Tibial artery (tissue), 4 donors: ENCODE measurements at places on chromosomes 7 and 10.

DNA sequence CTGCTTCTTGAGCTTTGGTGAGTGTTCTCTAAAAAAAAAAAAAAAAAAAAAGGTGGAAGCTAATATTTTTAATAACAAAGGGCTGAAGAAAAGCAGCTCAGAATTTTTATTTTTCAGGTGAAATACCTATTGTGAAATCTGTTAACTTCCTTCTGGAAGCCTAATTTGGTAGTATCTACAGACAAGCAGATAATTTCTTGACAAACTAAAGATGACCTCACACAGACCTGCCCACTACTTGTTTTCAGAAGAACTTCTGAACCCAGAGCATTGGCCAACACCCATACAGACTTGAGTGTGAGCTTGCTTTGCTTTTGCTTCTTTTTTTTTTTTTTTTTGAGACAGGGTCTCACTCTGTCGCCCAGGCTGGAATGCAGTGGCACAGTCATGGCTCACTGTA is 31.2 kb downstream of the LRRC4 start:
- no peak for DNase-seq

- no peak for DNase-seq
These were observed 85.8 kb upstream of the WDR11 start for GRCh38 chr10:120765226-120765803.

DNA sequence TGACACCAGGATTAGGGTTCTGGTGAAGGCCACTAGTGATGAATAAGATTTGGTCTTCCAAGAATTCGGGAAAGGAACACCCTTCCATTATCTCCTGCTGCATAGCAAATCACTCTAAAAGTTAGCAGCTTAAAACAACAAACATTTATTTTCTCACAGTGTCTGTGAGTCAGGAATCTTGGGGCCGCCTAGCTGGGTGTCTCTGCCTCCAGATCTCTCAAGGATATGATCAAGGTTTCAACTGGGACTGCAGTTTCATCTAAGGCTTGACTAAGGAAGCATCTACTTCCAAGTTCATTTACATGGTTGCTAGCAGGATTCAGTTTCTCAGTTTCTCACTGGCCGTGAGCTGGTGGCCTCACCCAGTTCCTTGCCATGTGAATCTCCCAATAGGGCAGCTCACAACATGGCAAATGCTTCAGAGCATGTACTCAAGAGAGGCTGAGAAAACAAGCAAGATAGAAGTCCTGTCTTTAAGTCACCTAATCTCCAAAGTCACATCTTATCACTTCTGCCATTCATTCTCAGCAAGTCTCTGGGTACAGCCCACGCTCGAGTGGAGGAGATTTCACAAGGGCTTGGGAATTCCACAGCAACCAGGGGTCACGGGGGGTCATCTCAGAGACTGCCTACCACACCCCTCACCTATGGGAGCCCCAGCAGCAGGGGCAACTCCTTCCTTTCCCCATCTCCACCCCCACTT is 26.8 kb downstream of the TLX1 start:
- no peak for DNase-seq

GRCh38 chr7:129804890-129805719 is 147.7 kb downstream of the UBE2H start:
- no peak for DNase-seq

- DNase-seq = no peak
These were observed 18.8 kb upstream of the TBC1D12 start for GRCh38 chr10:94383530-94383929.

DNA sequence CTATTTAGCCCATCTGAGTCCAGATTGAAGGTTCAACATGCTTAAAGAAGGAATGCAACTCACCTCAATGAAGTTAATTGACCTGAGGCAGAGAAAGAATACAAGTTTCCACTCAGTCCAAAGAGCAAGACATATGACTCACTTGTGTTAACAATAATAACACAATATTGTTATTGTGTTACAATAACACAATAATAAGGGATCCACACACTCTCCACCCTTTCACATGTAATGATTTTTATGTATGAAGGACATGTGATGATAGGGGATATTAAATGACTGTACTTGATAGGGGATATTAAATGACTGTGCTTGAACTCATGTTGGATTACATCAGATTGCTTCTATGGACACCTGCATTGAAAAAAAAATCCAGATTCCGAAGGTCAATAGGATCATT is 3.6 kb upstream of the ABCB1 start:
- DNase-seq = no peak

GRCh38 chr10:48247680-48248079 is 26.8 kb downstream of the FRMPD2 start:
- DNase-seq = no peak

DNA sequence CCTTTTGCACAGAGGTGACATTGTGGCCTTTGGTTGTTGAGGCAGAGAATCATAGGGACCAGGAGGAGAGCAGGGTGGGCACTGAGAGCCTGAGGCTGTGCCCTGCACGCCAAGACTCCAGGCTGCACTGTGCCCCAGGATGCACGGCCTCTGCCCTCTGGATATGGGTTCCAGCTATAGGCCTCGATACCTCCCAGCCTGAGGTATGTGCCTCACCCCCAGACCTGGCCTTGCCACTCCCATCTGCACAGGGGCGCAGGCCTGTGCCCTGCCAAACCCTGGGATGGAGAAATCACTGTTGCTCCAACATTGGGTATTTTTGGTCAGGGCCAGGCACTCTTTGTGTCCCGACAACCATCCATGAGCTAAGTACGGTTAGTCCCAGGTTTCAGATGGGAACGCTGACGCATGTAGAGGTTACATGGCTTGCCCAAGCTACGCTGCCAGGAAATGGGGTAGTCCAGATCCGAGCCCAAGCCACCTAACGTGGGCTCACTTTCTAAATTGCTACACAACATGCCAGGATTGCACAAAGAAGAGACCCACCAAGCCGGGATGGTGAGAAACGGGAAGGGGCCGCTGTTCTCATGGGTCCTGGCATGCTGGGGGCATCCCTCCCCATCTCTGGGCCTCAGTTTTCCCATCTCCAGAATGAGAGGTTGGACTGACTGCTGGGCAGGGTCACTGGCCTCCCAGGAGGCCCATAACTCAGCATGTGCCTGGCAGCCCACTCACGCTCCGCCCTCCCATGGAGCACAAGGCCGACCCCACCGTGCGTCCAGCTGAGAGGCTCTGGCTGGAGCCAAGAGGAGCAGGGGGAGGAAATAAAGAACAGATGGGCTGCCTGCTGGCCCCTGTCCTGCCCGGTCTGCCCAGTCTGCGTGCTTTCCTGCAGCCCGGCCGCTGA is 44.2 kb downstream of the ZCCHC24 start:
- peak; percentile 79 for DNase-seq

- DNase-seq = no peak
These were observed 125.6 kb downstream of the SEMA3A start for GRCh38 chr7:84069033-84069432.

GRCh38 chr10:49569031-49569631 is 30.2 kb upstream of the ERCC6 start:
- no peak for DNase-seq

DNA sequence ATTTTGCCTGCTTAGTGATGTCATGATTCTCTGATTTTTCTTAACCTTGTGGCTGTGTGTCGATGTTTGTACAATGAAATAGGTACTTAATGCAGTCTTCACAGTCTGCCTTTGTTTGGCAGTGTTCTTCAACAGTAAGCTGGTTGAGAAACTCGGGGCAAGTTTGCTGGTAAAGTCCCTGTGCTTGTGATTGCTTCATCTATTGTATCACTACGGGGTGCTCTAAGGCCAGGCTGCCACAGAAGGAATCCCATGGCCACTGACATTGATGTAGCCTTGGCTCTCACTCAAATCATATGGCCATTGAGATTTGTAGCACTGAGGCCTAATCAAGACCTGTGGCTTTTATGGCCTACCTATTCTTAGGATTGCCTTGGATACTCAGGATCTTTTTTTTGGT is 33.5 kb upstream of the PRSS37 start:
- no peak for DNase-seq

DNA sequence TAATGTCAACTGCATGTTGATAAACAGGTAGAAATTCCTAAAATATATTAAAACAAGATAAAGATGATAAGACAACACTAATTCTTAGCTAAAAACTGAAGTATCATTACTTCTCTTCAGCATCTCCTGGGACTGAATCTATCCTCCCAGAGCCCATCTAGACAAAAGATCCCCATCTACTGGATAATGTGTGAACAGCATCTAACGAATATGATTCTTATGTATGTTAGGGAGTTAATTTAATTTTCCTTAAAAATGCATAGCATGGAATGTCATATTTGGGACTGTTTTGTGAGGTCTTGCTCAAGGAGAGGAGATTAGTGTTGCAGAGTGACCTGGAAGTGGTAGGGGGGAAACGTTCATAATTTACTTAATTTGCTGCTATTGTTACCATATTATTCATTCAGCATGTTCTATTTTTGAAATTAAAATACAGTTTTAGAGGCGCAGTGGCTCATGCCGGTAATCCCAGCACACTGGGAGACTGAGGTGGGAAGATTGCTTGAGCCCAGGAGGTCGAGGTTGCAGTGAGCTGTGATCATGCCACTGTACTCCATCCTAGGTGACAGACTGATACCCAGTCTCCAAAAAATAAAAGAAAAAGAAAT is 305.1 kb upstream of the CSTF2T start:
- DNase-seq = no peak

DNA sequence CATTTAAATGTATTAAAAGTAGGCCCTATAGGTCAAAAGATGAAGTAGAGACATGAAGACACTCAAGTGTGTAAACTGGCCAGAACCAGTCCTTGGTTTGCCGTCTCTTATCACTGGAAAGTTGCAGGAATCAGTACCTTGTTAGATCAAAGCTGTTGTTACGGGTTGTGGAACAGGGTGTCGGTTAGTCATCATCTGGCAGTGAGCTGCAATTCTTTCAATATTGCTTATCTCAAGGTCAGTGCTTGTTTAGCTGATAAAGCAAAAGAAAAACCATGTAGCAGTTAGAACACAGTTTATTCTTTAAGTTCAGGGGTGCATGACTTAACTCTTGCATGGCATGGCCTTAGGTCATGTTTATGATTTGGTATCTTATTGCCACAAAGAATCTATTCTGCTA is 10.0 kb upstream of the SLC13A1 start:
- no peak for DNase-seq

DNA sequence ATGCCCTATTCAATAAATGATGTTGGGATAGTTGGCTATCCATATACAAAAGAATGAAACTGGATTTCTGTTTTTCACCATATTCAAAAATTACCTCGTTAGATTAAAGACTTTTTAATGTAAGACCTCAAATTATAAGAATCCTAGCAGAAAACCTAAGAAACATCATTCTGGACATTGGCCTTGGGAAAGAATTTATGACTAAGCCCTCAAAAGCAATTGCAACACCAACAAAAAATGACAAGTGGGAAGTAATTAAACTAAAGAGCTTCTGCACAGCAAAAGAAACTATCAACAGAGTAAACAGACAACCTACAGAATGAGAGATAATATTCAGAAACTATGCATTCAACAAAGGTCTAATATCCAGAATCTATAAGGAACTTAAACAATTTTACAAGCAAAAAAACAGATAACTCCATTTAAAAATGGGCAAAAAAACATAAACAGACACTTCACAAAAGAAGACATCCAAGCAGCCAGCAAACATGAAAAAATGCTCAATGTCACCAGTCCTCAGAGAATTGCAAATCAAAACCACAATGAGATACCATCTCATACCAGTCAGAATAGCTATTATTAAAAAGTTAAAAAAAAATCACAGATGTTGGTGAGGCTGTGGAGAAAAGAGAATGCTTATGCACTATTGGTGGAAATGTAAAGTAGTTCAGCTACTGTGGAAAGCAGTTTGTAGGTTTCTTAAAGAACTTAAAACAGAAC is 309.8 kb downstream of the AHR start:
- DNase-seq = no peak

GRCh38 chr7:73451780-73452398 is 18.3 kb downstream of the FZD9 start:
- no peak for DNase-seq

- DNase-seq = no peak
These were observed 133.1 kb downstream of the SVIL start for GRCh38 chr10:29501692-29502091.
